Upper lobe of right lung (tissue), 1 donor: ENCODE measurements at places on chromosomes 13 and 19.

DNA sequence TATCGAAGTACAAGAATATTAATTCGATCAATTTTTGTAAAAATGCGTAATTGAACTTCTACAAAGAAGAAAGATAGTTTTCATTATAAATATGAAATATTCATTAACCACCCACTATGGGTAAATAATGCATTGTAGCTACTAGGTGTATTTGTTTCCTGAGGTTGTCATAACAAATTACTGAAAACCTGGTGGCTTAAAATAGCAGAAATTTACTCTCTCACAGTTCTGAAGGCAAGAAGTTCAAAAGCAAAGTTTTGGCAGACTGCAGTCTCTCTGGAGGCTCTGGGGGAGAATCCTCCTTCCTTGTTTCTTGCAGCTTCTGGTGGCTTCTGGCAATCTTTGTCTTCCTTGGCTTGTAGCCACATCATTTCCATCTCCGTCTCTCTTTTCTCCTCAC, 99.2 kb upstream of the MIR17HG start:
- no peak for DNase-seq

GRCh38 chr19:38245826-38246498, 10.2 kb downstream of the PPP1R14A start:
- no peak for DNase-seq

- DNase-seq, result peak; percentile 98
These were observed 8.2 kb upstream of the CIRBP start for GRCh38 chr19:1260749-1261537.

DNA sequence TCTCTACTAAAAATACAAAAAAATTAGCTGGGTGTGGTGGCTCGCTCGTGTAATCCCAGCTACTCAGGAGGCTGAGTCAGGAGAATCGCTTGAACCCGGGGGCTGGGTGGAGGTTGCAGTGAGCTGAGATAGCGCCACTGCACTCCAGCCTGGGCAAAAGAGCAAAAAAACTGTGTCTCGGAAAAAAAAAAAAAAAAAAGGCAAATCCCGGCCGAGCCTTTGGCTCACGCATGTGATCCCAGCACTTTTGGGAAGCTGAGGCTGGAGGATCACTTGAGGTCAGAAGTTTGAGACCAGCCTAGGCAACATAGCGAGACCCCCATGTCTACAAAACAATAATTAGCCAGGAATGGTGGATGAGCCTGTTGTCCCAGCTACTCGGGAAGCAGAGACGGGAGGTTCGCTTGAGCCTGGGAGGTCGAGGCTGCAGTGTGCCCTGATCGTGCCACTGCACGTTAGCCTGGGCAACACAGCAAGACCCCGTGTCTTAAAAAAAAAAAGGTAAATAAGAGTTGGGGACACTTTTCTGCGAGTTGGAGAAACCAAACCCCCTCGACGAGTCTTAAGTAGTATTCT, 574 bp upstream of the GPX4 start:
- no peak for DNase-seq

DNA sequence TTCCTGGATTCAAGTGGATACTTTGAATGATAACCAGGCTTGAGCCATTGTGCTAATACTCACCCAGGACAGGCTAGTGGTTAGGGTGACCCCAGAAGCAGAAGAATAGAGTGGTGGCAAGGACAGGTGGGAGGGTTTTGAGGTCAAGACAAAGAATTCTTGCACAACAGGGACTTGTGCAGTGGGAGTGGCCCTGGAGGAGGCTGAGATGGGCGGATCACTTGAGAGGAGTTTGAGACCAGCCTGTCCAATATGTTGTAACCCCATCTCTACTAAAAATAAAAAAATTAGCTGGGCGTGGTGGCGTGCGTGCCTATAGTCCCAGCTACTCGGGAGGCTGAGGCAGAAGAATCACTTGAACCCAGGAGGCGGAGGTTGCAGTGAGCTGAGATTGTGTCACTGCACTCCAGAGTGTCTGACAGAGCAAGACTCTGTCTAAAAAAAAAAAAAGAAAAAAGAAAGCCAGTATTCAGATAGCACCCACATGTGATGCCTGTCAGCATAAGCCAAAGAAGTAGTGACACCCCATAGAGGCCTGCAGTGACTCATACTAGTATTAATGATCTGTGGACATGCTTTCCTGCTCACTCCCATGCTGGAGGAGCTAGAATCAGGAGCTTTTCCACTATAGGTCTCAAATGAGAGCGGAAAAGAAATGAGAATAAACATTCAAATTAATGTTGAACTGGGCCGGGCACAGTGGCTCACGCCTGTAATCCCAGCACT, 78.7 kb downstream of the RNF17 start:
- no peak for DNase-seq

- DNase-seq, result no peak
These were observed 479.1 kb downstream of the OLFM4 start for GRCh38 chr13:53507741-53508140.

GRCh38 chr13:23876265-23876664, 12.9 kb downstream of the MIPEP start:
- no peak for DNase-seq

GRCh38 chr19:5342573-5343201, 2.1 kb upstream of the PTPRS start:
- DNase-seq, result no peak

DNA sequence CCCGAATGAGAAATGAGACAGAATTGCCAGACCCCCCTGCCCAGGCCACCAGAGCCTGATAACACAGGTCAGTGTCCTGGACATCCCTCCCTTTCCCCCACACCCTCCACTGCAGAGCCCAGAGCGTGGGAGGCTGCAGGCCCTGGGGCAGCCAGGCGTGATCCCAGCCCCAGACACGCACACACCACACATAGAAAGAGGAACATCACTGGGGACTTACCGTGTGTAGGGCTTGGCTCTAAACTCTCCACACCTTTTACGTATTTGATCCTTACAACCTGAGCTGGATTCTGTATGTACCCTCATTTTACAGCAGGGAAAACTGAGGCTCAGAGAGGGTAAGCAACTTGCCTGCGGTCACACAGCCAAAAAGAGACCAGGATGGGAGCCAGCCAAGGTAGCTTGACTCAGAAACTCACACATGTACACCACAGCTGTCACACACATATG, 334 bp upstream of the ANGPTL6 start:
- no peak for DNase-seq

GRCh38 chr13:75533861-75534260, 3.8 kb downstream of the COMMD6 start:
- DNase-seq, result no peak

GRCh38 chr13:51067706-51068105, 43.4 kb downstream of the C13orf42 start:
- DNase-seq, result no peak

DNA sequence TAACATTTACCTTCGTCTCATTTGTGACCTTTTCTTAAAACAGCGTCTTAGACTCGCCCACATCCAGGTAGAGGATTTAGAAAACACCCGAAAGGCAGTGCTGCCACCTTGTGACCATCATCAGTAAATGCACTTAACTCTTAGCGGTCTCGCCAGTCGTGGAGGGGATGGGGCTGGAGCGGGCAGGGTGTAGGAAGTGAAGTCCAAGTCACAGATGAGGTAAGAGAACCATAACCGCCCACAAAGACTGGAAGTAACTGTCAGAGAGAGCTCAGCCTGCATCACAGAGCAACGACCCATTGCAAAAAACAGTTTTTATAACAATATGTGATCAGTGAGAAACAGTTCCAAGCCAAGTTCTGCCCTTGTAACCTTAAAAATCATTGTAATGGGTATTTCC, 10.7 kb upstream of the CEACAM3 start:
- DNase-seq, result peak; percentile 81

GRCh38 chr19:44552324-44552723, 22.8 kb upstream of the CEACAM20 start:
- DNase-seq, result peak; percentile 66

DNA sequence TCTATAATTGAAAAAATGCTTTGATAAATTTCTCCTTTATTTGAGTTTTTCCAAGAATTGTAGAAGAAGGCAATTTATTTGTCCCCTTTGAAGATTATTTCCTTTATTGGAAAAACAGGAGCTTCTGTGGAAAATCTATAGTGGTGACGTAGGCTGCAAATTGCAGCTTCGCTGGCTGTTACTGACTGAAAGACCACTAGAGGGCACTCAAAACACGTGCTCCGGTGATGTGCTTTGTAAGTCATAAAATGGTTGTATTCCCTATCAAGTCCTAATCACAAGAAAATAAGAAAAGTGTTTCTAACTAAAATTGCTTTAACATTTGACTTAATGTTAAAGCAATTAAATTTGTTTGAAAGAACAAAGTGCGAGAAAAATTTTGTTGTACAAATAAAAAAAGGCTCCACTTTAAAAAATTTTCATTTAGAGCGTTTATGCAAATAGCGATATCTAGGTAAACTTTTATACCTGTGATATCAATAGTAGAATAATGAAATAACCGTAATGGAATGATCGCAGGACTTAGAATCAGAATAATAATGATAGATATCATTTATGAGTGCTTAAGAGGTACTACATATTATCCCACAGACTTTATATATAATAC, 638.2 kb upstream of the SPRY2 start:
- no peak for DNase-seq

DNA sequence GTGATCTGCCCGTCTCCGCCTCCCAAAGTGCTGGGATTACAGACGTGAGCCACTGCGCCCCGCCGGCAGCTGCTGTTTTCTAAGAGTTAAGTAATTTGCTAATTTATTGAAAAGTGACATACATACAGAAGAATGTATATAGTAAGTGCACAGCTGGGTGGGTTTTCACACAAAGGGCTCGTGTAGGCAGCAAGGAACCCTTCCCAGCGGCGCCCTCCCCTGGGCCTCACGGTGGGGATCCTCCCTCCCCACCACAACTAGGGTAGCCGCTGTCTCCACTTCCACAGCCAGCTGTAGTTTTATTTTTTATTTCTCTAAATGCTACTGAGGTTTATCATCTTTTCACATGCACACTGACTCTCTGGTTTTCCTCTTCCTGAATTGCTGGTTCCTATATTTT, 64.9 kb downstream of the CRYL1 start:
- no peak for DNase-seq

DNA sequence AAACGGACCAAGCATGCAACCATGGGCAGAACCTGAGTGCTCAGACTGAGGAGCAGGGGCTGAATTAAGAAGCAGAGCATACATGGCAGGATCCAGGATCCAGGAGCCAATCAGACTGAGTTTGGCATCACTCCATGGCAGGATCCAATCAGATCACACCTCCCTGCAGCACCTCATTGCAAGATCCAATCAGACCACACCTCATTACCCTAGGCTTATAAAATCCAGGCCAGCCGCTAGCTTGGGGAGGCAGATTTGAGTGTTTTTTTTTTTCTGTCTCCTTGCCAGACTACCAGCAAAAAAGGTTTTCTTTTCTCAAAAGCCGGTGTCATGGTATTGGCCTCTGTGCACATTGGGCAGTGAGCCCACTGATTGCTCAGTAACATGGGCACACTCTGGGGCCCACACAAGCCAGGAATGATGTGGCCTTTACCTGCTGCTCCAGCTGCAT, 127.9 kb upstream of the GJB6 start:
- no peak for DNase-seq

GRCh38 chr19:47470447-47471195, 1.1 kb downstream of the SLC8A2 start:
- no peak for DNase-seq

- no peak for DNase-seq
These were observed 41.3 kb downstream of the FLT3 start for GRCh38 chr13:28058866-28059613.

DNA sequence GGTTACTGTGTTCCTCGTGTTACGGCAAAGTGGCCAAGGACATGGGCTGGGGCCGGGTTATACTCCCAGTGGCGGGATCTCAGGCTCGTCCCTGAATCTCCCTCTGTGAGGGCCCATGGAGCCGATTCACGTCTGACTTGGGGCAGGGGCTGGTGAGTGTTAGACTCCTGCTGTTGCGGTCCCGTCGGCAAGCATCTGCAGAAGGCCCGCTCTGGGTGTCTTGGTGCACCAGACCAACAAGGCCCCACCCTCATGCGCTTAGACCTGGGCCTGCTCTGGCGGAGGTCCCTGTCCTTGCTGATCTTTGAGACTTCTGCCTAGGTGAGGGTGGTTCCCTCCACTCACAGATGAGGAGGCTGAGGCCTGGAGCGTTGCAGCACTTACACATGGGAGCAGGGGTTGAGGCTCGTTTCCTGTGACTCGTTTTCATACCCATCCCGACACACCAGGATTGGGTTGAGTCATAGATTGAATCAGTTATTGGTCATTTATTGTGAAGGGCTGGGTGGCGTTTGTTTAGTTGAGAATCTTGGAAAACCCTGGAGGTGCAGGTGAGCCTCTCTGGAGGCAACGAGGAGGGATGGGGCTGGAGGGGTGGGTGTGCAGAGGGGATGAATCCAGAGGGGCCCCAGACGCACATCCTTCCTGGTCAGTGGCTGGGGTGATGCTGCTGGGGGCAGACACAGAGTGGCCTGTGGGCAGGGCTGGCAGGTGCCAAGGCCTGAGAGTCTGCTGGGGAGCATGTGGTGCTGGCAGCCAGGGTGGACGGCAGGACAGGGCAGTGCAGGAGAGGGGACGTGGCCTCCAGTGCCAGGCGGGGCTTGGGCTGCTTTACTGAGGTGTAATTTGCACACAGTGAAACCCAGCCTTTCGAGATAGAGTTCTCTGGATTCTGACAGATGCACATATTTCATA, 4.6 kb downstream of the EPN1 start:
- no peak for DNase-seq

DNA sequence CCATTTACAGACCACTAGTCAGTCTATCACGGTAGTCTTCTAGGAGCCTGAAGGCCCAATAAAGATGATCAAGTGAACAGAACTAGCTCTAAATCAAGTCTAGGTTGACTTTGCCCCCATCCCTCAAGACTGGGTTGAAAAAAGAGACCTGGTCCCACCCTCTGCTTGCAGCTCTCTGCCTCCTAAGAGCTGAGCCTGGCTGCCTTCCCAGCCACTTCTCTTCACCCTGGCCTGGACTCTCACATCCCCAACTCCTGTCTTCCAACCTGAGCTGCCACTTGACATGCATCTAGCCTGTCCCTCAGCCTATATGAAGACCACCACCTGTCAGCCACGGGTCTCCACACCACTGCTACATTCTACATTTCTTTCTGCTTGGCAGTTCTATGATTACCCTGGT, 99.6 kb downstream of the FOXO1 start:
- DNase-seq, result no peak

DNA sequence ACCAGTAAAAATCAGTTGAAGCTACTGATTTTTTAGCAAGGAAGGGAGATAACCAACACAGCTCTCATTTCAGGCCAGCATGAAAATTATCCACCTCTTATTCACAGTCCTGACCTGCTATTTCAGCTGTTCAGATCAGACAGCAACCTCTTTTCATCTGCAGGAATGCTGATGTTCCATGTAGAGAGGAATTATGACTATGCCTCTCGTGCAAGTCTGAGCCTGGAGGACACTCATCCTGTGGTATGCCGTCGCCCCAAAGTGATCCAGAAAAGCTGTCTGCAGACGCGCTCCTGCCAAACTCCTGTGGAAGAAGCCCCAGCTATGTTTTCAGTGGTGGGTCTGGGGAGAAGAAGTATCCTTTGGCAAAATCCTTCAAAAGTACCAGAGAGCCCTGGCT, 563.5 kb upstream of the SLITRK1 start:
- DNase-seq, result no peak

GRCh38 chr19:709965-710571, 1.3 kb downstream of the PALM start:
- DNase-seq, result no peak

- no peak for DNase-seq
These were observed 213.4 kb downstream of the ABCC4 start for GRCh38 chr13:95087746-95088305.
